ENCODE measurements at places on chromosomes 12 and 14. TPM values are rescaled to one million over a fixed set of nuclear protein-coding genes. Genes with fewer than 3 reads are reported as not detected.

Gene NUAK1
- total RNA-seq, result 3.7 TPM

Gene ART4
- 15.6 TPM for total RNA-seq

Gene PTCSC3
- total RNA-seq, result not detected

Gene ERO1A
- 38.1 TPM for total RNA-seq

Gene MYO1A
- not detected for total RNA-seq

Gene LRP6
- total RNA-seq, result 25.7 TPM

Gene CLEC1B
- not detected for total RNA-seq

Gene CLEC2A
- not detected for total RNA-seq

Gene C12orf75
- total RNA-seq, result 1.8 TPM

Gene PLEKHG7
- total RNA-seq, result 0.06 TPM

Gene LHX5
- total RNA-seq, result not detected

Gene RASSF9
- total RNA-seq, result 3.7 TPM

Gene MUCL1
- total RNA-seq, result not detected

Gene IGF1
- total RNA-seq, result 1.1 TPM

Gene PGAM5
- total RNA-seq, result 17.5 TPM

Gene SVOP
- not detected for total RNA-seq

Gene SLC7A8
- 13.9 TPM for total RNA-seq

Data from cardiac ventricle fibroblast (primary cell).